ENCODE measurements at places on chromosomes 5 and 9.

- DNase-seq: no peak
Measured at GRCh38 chr5:110064603-110065268, 375.0 kb downstream of the MAN2A1 start.

DNA sequence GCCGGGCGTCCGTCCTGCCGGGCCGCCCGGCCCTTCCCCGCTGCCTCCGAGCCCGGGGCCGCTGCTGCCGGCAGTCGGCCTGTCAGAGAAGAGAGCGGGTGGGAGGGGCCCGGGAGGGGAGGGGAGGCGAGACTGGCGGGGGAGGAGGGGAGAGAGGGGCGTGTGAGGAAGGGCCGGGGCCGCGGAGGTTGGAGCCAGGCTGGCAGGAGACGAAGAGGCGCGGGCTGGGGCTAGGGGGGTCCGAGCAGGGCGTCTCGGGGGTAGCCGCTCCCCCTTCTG, 570 bp downstream of the CREBRF start:
- DNase-seq: peak; percentile 72

- no peak for DNase-seq
Measured at GRCh38 chr5:148639081-148639480, 15.2 kb downstream of the HTR4 start.

DNA sequence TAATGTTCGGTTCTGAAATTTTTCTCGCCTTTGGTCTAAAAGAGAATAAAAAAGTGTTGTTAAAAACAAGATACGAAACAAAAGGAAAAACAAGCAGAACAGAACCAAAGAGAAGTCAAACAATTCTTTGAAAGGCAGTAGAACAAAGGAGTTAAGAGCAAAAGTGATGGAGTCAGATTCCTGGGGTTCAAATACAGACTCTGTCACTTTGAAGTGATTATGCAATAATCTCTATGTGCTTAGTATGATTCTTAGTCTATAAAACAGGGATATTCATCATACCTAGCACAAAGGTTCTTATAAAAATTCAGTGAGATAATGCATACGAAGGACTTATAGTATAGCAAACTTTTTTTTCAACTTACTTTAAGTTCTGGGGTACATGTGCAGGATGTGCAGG, 48.3 kb downstream of the C9 start:
- no peak for DNase-seq

GRCh38 chr9:122941582-122942234, 888 bp downstream of the RABGAP1 start:
- no peak for DNase-seq

GRCh38 chr9:13432904-13433303, 153.4 kb upstream of the MPDZ start:
- no peak for DNase-seq

DNA sequence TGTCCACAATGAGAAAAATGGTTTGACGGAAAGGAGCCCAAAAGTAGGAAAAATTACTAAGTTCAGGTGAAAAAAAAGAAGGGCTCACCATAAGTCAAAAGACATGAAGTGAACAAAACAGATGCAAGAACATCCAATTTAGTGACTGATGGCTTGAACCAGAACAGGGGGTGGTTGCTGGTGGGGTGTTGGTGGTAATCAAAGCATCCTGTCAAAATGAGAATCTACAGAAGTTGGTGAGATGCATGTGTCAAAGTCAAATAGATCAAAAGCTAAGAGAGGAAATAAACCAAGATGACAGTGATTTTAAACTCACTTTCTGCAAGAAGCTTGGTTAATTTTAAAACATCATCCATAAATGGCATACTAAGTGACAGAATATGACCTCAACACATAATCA, 117.4 kb downstream of the MLLT3 start:
- DNase-seq: no peak

GRCh38 chr5:96871027-96871399, 5.3 kb upstream of the ERAP2 start:
- no peak for DNase-seq

GRCh38 chr5:172605466-172605865, 35.6 kb upstream of the NEURL1B start:
- no peak for DNase-seq

GRCh38 chr9:136138566-136138965, 19.9 kb upstream of the TMEM250 start:
- DNase-seq: peak; percentile 24

DNA sequence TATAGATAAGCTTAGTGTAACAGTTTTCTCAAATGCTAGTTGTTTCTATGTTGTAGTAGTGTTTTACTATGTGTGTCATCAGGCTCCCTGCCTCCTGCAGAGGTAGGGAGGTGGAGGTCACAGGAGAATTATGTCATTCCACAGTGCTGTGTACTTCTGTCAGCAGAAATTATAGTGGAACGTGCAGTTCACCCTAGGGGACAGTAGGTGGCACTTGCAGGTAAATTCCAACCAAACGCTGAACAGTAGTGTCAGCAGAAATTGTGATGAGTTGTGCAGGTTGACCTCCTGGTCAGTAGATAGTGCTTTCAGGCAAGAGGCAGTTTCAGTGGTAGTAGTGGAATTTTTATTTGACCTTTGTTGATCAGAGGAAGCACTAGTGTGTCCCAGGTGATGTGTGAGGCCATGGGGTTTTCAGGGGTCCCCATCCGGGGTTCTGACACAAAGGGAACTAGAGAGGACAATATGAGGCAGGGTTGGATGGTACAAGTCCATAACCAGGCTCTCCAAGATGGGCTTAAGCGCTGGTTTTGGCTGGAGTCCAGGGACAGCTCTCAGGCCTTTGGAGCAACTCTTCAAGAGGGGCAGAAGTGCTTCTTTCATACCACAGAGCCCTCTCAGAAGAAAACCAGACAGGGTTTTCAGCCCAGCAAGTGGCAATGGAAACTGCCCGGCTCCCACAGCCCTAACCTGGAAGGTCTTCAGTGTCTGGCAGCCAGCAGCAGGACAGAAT, 402.9 kb downstream of the CYLC2 start:
- DNase-seq: peak; percentile 63

GRCh38 chr5:55407059-55407684, 99.4 kb downstream of the MTREX start:
- peak; percentile 19 for DNase-seq

DNA sequence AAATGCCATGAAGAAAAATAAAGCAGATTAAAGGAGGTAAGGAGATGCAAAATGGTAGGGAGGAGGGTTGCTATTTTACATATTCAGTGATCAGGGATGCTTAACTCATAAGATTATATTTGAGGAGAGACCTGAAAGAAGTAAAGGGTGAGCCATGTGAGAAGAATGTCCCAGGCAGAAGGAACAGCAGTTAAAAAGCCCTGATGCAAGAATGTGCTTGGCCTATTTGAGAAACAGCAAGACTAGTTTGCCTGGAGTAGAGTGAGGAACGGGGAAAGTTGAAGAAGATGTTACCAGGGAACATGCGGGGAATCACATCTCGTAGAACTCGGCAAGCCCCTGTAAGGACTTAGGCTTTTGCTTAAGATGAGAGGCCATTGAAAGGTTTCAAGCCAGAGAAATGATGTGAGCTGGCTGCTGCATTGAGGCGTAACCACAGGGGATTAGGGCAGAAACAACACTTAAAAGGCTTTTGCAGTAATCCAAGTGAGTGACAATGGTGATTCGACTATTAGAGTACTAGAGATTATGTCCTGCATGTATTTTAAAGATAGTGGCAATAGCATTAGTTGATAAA, 198.7 kb downstream of the VPS13A start:
- DNase-seq: no peak

DNA sequence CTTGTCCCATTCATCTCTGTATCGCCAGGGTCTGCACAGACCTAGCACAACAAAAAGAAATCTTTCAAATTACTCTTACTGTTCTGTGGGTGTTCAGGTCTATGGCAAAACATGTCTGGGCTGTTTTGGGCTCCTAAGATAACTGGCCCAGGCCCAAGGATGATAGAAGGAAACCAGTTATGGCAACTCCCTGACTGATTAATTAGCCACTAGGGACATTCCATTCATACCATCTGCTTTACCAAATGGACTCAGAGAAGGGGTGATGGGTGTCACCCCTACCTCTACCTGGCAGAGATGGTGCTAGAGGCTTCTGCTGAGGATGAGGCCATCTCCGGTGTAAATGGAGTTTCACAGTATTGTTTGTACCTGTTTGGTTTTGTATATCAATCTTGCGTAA, 1.9 kb downstream of the SLC31A2 start:
- no peak for DNase-seq

GRCh38 chr5:425714-426113, 17.3 kb upstream of the EXOC3 start:
- peak; percentile 85 for DNase-seq

DNA sequence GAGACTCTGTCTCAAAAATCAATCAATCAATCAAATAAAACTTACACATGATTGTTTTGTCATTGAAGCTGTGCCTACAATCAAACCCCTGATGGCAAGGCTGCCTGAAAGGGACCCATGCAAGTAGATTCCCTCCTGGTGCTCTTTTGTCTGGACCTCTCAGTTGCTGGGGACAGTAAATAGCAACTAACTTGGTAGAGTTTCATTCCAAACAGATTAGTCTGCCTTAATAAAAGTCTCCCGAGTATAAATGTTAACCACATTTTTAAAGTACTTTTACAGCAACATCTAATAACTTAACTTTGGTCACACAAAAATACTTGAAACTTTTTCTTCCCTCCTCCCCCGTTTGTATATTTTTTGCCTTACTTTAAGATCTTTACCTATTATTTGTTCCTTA, 105.5 kb downstream of the FEM1C start:
- DNase-seq: no peak

DNA sequence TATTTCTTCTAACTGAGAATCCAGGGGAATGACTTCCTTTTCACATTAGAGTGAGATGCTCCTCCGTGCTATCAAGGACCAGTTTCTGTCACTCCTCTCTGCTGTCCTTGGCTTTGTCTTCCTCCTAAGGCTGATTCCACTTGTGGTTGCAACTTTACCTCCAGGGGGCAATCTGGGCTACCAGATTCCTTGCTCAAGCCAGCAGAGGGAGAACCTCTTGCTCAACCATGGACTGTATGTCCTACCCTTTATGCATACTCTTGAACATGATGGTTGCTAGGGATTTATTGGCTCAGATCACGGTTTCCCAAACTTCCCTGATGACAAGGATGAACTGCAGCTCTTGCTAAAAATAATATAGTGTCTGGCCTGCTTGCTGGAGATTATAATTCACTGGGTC, 24.0 kb downstream of the NNT start:
- peak; percentile 43 for DNase-seq

GRCh38 chr5:124697501-124697900, 48.9 kb downstream of the ZNF608 start:
- DNase-seq: no peak

- no peak for DNase-seq
Measured at GRCh38 chr5:116629168-116629567, 54.5 kb upstream of the SEMA6A start.

GRCh38 chr5:31759925-31760324, 121.0 kb downstream of the PDZD2 start:
- no peak for DNase-seq

- DNase-seq: peak; percentile 9
Measured at GRCh38 chr9:8916771-8917170, 1117.2 kb upstream of the DMAC1 start.

- no peak for DNase-seq
Measured at GRCh38 chr9:135247227-135247930, 159.9 kb downstream of the OLFM1 start.

DNA sequence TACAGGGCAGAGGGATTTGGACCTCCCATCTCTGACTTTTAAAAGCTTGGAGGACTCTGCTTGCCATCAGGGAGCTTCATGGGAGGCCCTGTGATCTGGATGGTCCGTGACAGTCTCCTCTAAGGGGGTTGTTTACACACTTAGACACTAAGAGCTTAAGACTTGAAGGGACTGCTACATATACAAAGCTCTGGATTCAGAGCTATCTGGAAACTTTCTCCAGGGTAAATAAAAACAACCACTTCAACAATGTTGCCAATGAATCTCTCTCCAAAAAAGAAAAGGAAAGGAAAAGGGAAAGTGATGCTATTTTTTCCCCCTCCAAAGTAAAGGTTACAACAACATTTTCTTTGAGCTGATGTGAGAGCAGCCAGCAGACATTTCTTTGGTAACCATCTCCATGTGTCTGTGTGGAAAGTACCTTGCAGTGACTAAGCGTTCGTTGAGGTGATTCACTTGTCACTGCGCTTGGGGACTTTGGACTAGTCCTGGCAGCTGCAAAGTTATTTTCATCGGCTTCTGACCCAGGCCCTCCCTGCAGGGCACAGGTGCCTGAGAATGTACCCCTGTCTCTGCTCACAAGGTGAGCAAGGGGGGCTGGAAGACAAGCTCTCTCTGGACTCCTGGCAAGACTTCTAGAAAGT, 262.1 kb upstream of the KLF4 start:
- DNase-seq: no peak

DNA sequence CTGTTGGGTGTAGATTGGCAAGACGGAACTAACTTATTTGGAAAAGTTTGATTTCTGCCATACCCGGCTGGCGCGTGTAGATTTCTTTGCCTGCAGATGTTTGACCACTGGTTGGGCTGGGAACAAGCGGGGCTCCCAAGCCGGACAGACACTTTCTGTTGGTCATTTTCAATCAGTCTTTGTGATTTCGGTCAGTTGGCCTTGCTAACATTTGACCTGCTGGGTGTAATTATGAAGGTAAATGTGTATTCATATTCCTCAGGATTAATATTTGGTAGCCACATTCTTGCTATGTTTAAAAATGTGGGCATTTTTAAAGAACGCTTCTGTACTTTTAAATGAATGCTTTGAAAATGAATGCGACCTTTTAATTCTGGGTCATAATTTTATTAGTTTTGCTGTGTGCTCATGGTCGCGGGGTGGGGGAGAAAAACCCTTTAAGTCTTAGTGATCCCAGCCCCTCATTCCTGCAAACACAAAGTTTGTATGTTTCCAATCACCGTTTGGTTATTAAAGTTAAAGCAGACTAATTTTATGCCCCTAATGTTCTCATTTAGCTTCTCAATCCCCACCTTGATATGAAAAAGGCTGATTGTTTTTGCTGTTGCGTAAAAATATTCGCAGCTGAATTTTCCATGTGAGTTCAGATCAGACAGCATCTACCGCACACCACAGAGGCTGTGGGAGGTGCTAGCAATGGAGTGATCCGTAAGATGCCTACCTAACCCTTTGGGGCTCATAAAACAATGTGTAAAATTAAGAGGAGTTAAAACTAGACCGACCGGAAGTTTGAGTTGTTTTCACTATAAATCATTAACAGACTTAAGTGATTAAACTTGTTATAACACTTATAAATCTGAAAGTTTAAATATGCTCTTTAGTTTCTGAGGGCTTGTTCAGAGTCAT, 1.5 kb downstream of the RASGRF2 start:
- DNase-seq: no peak

DNA sequence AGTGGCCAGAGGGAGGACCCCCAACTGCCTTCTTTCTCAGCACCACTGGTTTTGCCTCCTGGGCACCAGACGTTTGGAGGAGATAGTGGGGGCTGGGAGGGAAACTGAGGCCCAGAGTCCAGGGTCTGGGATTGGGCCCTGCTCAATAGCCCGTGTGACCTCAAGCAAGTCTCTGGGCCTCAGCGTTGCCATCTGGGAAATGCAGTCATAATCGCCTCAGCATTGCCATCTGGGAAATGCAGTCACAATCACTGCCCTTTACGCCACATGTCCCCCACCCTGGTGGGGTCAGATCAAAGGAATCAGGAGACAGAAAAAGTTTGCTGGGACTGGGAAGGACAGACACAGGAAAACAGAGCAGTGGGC, 1.6 kb downstream of the SH2D3C start:
- DNase-seq: no peak

GRCh38 chr9:15711931-15712330, 159.1 kb downstream of the CCDC171 start:
- DNase-seq: no peak

Measured in NCI-H146 (cell line).